ENCODE measurements at places on chromosomes 4 and X.
A peak's percentile ranks its signal among the peaks of the same experiment; 100 is the strongest.

DNA sequence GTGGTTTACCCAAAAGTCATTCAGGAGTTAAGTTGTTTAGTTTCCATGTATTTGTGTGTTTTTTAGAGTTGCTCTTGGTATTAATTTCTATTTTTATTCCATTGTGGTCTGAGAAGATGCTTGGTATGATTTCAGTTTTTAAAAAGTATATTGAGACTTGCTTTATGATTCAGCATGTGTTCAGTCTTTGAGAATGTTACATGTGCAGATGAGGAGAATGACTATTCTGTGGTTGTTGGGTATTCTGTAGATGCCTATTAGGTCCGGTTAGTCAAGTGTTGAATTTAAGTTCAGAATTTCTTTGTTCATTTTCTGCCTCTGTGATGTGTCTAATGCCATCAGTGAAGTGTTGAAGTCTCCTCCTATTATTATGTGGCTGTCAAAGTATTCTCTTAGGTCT, 249.4 kb downstream of the ARHGAP10 start:
- no peak for DNase-seq

- no peak for DNase-seq
These were observed 125.0 kb downstream of the SPCS3 start for GRCh38 chr4:176444741-176445140.

DNA sequence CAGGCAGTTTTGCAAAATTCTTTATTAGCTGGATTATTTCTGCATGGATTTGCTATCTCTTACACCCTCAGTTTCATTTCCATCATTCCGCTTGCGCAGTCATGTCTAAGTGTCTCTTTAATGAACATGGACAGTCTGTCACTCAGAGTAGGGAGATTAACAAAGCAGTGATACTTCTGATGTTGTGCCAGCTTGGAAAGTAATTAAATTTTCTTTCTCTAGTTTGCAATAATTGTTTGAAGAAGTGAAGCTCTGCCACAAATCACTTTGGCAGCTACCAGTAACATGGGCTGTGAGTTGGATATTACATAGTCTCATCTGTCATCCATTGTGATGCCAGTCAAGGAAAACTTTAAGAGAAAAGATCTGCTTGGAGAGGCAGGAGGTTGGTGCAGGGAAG, 324.8 kb upstream of the NWD2 start:
- no peak for DNase-seq

GRCh38 chrX:39709364-39709763, 388.4 kb downstream of the BCOR start:
- DNase-seq = no peak

GRCh38 chrX:57929373-57929772, 19.1 kb upstream of the ZXDA start:
- no peak for DNase-seq

- DNase-seq = no peak
These were observed 1.8 kb downstream of the SEPTIN6 start for GRCh38 chrX:119690921-119691716.

DNA sequence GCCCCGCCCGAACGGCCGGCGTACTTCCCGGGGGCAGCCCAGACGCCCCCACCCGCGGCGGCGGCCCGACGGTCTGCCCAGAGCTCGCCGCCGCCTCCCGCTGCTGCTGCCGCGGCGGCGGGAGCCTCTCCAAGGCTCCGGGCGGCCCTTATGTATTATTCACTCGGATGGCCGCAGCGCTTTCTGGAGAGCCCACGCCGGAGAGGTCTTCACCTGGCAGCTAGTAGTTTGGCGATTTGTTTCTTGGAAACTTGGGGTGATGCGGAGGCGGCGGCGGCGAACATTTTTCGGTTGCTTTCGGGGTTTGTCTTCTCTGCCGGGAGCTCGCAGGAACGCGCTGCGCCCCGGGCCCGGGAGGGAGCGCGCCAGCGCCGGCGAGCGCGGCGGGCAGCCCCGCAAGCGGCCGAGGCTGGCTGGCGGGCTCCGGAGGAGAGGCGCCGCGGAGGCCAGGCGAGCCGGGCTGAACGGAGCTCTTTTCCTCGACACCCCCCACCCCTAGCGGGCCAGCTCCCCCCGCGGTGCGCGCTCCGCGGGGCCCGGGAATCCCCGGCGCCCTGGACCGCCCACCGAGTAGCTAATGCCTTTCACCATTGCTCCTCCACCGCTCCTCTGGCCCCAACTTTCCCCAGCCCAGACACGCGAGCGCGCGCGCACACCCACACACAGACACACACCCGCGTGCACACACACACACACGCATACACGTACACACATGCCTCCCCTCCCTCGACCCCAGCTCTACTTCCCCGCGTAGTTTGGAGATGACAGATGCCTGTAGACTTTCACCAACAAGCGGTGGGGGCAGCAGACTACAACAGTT, 113.5 kb downstream of the DHX15 start:
- peak; percentile 15 for DNase-seq

GRCh38 chrX:89034679-89035078, 287.7 kb downstream of the CPXCR1 start:
- DNase-seq = no peak

GRCh38 chr4:18404642-18405041, 383.1 kb upstream of the LCORL start:
- DNase-seq = no peak

- no peak for DNase-seq
These were observed 58.6 kb downstream of the ABLIM2 start for GRCh38 chr4:8099981-8100464.

DNA sequence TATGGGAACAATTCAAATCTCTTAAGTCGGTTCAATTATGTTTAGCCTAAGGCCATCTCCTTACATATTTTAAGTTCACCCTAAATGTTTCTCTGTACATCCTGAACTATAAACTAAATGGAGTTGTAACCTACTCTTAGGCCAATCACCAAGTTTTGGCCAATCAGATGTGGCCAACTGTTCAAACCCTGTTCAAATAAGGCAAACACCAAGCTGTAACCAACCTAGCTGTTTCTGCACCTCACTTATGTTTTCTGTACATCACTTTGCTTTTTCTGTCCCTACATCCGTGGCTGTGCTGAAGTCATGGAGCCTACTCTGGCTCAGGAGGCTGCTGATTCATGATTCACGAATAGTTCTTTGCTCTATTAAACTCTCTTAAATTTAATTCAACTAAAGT, 165.3 kb downstream of the GASK1B start:
- no peak for DNase-seq

DNA sequence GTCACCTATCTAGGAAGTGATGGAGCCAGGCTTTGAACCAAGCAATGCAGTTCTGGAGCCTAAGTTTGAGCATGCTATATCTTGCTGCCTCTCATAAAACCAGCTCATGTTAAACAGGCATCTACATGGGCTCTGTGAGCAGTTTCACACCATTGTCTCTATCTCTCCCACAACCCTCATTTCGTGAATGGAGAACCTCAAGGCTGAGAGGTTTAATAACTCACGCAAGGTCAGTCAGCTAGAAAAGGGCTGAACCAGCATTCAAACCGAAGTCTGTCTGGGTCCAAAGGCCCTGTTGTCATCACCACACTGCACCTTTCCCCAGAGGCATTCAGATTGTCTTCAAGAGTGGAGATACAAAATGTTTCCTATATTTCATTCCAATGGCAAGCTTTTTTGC, 369.2 kb downstream of the MID1IP1 start:
- DNase-seq = no peak

- no peak for DNase-seq
These were observed 137.6 kb downstream of the DCK start for GRCh38 chr4:71130827-71131603.

GRCh38 chrX:107826238-107827029, 768 bp downstream of the MID2 start:
- DNase-seq = peak; percentile 11

DNA sequence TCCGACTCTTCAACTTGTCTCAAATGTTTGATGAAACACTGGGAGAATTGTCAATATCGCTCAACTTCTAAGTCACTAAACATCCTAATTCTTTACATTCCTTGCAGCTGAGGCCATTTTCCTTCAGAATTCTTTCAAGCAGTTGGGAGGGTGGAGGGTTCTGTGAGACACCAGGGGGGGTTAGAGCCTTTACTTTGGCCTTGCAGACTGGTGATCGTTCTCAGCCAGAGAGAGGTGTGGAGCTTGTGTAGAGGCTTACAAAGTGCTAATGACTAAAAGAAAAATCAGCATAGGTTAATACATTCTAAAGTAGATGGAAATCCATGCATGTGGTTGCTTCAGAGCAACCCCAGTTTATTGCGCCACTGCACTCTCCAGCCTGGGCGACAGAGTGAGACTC, 21.3 kb upstream of the SOX3 start:
- DNase-seq = no peak

- no peak for DNase-seq
These were observed 5.9 kb downstream of the TSR2 start for GRCh38 chrX:54446084-54446483.

DNA sequence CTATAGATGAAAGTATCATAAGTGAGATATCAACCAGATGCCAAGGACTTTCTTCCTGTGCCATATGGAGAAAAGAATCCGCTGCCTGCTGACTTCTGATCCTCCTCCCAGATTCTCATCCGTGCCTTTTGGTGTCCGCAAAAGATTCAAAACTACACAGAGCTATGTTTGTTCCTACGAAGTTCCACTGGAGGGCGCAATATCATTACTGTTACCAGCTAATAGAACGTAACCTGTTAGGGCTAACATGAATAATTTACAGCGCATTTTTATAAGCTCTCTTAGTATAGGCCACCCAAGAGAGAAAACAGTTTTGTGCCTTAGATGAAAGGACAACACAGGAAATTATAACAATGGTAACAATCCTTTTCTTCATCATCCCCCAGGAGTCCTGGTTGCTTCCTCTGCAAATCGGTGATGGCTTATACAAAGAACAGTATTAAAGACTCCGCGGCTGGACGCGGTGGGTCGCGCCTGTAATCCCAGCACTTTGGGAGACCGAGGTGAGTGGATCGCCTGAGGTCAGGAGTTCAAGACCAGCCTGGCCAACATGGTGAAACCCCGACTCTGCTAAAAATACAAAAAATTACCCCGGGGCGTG, 22.8 kb upstream of the CENPVL3 start:
- no peak for DNase-seq

DNA sequence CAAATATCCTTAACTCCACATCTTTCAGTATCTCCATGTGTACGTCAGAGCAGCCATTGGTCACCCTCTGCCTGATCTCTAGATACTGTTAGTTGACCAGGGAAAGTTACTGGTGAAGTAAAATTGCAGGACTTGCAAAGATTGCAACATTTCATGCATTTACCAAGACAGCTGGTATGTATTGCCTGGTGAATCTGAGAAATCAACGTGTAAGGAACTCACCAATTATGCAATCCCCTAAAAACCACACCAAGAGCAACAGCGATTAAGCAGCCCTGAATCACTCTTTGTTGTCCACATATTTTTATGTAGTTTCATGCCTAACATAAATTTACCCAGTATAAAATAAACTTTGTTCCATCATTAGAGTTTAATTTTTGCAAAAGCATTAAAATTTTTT, 271.2 kb downstream of the NLGN4X start:
- no peak for DNase-seq

Data from stimulated activated CD8-positive, alpha-beta memory T cell treated with anti-CD3 and anti-CD28 coated beads, Interleukin-12 subunit alpha, Interleukin-12 subunit beta, amount 100 ng/mL, for 4 hours (primary cell).